ENCODE measurements at places on chromosomes 4 and X.

DNA sequence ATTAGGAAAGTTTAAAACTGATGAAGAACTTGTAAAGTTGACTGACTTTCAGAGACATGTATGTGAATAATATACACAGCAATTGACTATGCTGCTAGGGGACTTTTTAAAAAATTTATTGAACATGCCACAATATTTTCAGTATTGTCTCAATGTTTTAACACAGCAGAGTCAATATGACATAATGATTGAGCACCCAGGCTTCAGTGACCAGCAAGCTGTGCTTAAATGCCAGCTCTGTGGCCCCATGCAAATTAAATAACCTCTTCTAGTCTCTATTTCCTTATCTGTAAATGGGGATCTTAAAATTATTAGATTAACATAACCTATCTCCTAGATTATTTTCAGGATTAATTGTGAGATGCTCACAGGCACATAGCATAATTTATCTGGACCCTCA lies 56.8 kb upstream of the TXK start:
- no peak for DNase-seq

GRCh38 chrX:78104447-78105176 lies 564 bp downstream of the PGK1 start:
- no peak for DNase-seq

GRCh38 chrX:54891573-54891972 lies 29.1 kb upstream of the TRO start:
- DNase-seq: no peak

DNA sequence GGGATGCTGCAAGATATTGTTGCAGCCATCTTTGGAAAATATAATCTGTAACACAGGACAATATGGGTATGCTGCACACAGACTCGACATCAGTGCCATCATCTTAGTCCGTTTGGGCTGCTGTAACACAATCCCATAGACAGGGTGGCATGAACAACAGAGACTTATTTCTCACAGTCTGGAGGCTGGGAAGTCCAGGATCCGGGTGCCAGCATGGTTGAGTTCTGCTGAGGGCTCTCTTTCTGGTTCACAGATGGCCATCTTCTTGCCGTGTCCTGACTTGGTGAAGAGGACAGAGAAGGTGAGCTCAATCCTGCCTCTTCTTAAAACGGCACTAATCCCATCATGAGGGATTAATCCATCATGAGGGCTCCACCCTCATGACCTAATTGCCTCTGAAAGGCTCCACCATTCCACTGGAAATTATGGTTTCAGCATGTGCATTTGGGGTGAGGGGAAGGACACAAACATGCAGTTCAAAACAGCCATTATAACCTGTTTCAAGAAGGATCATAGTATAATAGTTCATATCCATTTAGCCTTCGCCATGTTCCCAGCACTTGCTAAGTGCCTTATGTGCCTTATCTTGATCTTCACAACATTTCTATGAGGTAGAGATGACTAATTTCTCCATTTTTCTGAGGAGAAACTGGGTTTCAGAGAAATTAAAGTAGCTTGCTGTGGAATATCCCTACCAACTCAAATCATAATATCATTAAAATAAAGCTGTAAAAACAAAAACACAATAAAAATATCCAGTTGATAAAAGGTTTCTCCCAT lies 27.9 kb upstream of the SPP1 start:
- DNase-seq: no peak

DNA sequence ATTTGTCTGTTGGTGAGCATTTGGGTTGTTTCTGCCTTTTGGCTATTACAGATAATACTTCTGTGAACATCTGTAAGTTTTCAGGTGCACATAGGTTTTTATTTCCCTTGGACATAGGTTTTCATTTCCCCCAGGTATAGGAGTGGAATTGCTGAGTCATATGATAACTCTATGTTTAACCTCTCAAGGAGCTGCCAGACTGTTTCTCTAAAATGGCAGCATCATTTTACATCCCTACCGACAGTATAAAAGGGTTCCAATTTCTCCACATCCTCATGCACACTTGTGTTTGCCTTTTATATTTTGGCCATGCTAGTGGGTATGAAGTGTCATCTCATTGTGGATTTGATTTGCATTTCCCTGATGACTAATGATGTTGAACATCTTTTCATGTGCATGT lies 53.5 kb downstream of the TMEM164 start:
- DNase-seq: no peak

DNA sequence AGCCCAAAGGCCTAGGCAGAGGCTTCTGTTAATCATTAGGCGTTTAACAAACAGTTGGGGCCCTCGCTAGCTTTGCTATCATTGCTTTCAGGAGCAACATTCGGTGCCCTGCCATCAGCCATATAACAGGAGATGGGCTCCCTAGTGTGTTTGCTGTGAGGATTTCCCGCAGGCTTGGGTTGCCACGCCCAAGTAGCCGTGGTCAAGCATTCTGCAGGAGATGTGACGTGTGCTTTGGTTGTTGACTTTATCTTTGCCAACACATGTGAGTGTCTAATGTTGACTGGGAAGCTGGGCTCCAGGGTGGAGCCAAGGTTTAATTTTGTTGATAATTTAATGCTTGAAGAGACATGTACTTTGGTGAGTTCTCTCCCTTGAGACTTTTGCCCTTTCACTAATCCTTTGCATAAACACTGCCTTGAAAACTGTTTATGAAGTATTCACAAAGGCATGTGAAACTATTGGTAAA lies 184.6 kb upstream of the KIT start:
- DNase-seq: no peak

DNA sequence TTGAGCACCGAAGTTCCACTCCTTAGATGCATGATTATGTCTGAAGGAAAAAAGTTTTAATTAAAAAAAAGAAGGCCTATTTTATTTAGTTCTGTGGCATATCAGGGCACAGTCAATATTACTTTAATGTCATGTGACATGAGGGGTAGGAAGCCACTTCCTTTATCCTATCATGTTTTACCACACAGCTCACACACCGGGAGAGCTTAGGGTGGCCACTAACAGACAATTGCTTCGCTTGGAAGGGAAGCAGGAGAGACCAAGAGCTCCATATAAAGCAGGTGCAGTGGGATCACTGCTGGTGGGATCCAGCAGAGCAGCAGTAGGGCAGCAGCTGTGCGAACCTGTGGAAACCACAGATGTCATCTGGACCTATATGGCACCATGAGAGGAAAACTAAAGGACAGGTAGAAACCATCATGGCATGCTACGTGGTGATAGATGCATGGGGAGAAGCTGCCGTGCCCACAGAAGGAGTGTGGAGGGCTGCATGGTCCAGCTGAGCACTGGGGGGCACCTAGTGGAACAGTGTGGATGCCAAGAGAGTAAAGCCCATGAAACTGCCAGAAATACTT lies 52.0 kb downstream of the DTHD1 start:
- DNase-seq: no peak

All from stimulated activated CD4-positive, alpha-beta T cell treated with anti-CD3 and anti-CD28 coated beads, Interleukin-12 subunit alpha, Interleukin-12 subunit beta, amount 100 ng/mL, for 48 hours (primary cell).